Kidney (tissue), 22 donors: ENCODE measurements at places on chromosomes 7 and 10. TPM values are rescaled to one million over a fixed set of nuclear protein-coding genes. Genes with fewer than 3 reads are reported as not detected.

Gene ANXA8
- not detected for polyA plus RNA-seq

DNA sequence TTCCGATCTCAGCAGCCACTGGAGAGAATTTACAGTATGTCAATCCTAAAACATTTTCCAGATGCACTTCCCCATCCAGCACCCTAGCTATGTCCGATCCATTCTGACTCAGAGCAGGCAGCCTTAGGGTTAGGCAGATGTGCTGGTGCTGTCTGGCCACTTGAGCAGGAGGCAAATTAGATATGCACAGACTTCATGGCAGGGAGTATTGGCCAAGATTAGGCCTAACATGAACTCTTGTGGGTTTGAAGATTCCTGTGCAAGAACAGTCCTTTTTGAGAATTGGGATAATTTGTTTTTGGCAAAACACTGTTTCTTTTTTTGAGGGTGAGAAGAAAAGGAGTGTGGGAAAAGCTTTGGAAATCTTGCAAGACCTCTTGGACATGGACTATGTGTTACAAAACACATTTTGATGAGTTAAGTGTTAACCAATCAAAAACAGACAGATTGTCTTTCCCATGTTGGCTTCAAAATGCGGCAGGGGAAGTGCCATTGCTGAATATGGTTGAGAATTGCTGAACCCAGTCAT lies 218.6 kb upstream of the INHBA start:
- no peak for DNase-seq

Gene CFAP70
- 8.7 TPM for polyA plus RNA-seq

Gene AGBL3
- polyA plus RNA-seq, result 2.1 TPM

Gene ZCWPW1
- polyA plus RNA-seq, result 7.9 TPM
